ENCODE measurements at places on chromosomes 11 and 22. TPM values are rescaled to one million over a fixed set of nuclear protein-coding genes. Genes with fewer than 3 reads are reported as not detected.

GRCh38 chr22:17830043-17830961, 56.0 kb upstream of the BID start:
- peak; percentile 89 for DNase-seq

GRCh38 chr11:125129316-125129993, 18.0 kb upstream of the TMEM218 start:
- DNase-seq: no peak

GRCh38 chr22:43886231-43886630, 5.6 kb downstream of the PNPLA5 start:
- no peak for DNase-seq

OR52N4 gene
- total RNA-seq: not detected

IGSF22 gene
- not detected for total RNA-seq
